Anterior cingulate cortex (tissue), 58 donors: ENCODE measurements at places on chromosomes 2 and 18.

- DNase-seq, result no peak
These were observed 638.7 kb upstream of the SETBP1 start for GRCh38 chr18:44041961-44042360.

GRCh38 chr18:25672490-25672889 is 320.5 kb upstream of the ZNF521 start:
- no peak for DNase-seq

DNA sequence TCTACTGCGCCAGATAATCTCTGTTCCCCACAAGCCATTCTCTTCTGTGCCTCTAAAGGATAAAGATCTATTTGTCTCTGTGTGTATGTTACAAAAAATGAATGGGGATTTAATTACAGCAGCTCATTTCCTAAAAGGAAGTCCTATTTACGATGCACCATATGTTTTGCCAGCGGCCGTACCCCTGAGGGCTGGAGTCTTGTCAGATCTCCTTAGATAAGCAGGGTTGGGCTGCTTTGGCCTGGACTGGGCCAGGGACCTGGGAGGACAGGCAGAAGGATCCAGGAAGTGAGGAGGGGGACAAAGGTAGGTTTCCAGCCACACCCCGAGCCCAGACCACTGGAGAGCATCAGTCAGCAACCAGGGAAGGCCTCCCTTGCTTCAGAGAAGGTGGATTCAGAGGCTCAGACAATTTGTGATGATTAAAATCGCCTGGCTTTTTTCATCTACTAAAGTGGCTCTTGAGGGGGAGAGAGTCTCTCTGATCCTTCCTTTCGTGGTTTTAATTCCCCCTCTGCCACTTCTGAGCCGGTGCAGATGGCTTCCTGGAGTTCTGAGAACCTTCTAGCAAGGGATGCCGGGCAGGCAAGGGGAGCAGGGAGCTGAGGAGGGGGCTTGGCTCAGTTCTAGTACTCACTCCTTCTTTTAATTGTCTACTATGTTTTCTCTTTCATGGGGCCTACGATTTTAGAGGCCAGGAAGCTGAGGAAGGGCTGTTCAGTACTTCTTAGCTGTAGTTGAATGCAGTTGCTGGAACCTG is 42.1 kb downstream of the MYCN start:
- no peak for DNase-seq

DNA sequence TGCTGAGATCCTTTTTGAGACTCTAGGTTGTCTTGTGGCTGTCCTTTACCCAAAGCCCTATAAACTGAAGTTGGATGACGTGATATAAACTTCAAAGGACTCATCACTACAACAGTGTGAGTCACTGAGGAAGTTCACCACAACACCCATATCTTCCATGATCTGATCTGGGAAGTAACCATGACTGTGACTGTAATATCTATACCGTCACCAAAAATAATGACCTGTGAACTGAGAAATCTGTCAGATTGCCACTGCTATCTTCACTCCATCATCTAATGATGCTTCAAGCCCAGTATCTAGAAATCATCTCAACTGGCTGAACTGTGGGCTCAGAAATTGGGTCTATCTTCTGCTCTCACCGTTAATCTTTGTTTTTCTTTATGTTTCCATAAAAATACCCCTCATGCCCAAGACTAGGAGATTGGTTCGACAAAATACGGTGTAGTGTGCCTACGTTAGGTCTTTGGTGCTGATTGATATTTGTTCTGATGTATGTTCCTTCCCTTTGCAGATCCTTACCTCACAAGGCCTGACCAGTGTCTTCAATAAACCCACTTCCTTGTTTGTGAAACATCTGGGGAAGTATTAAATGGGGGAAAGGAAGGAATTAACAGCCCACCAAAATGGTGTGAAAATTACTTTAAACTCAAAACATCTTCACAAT is 78.2 kb downstream of the MYL12B start:
- DNase-seq, result no peak

GRCh38 chr2:233426619-233427342 is 72.5 kb downstream of the DGKD start:
- no peak for DNase-seq

DNA sequence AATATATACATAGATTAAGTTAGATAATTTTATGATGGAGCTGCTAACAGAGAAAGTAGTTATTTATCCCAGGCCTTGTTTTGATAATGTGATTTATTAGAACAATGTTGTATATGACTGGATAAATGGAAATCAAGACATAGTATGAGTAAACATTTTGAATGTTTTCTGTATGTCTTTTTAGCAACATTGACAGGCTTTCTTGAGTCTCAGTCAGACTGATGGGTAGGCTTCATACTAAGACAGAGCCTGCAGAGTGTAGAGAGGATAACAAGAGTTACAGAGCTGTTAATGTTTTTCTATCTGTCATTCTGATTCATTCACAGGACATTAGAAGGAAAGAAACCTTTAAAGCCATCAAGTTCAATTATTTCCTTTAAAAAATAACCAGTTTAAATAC is 478.5 kb downstream of the LRP1B start:
- no peak for DNase-seq

- DNase-seq, result no peak
These were observed 254.2 kb downstream of the KCNS3 start for GRCh38 chr2:18132697-18133096.

- DNase-seq, result no peak
These were observed 44.1 kb upstream of the IGFBP2 start for GRCh38 chr2:216588861-216589710.

DNA sequence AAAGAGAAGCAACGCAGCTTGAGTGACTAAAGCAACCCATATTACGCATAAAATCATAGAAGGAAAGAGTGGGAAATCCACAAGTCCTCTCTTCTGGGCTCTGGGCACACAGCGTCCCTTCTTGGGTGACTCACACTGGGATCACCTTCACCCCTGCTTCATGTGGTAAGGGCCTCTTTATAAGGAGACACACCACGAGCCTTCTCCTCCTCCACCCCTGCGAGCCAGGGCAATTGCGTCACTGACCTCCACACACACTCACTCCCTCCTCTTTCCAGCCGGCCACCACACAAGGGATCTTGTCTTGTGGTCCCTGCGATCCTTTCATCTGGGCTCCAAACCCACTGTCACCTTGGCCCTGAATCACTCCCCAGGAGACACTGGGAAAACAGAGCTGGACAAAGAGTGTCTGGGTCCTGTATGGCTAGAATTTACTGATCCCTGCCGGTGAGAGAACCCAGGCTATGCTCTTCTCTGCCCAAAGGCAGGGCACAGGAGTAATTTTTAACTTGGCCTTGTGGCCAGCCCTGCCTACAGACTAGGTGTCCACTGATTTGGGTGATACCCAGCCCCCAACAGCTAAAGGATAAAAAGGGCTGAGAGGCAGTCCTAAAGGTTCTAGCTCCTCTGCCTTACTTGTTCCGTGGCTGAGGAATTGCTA is 35.3 kb downstream of the NHEJ1 start:
- DNase-seq, result no peak

- DNase-seq, result no peak
These were observed 99.5 kb downstream of the RAB3GAP1 start for GRCh38 chr2:135151615-135152014.

GRCh38 chr18:27030421-27030820 is 154.7 kb downstream of the CHST9 start:
- no peak for DNase-seq

DNA sequence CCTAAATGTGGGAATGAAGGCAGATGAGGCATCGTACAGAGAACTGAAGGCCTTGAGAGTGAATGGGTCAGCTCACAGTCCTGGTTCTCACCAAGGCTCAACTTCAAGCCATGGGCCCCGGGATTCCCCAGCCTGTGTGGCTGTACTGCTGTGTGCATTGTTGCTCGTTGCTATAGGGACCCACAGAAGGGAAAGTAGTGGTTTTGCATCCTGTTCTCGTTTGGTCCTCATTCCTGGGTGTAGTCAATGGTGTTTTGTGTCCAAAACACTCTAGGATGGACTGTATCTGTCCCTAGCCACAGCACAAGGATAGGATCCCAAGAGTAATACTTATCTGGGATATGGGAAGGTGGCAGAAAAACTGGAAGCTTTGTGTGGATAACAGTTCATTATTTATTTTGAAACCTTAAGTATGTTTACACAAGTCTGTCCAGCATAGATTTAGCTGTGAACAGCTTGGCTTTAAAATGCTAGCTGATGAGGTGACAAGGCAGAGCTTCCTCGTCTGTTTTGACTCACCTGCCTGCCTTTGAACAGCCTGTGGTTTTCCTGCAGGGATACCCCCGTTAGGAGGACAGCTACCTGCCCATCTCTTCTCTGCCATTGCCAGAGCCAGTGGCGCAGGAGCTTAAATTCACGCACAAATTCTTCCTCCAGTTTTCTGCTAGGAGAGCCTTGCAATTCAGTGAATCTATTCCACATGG is 85.0 kb downstream of the WDSUB1 start:
- no peak for DNase-seq

GRCh38 chr2:232659359-232659758 is 26.0 kb downstream of the EFHD1 start:
- no peak for DNase-seq

DNA sequence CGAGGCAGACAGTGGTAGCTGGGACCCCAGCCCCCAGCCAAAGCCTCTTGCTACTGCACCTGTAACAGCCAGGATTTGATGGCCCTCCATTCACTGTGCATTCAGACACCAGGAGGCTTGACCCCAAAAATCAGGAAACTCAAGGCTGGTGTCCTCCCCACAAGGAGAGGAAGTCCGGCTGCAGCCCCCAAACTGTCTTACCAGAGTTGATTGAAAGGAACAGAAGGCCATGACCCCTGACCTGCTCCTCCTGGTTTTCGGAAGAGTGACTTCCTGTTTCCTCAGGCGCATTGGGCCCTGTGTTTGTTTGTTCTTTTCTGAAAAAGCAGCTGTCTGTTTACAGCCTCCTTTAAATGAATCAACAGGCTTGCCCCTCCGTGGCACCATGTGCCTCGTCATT is 111.6 kb downstream of the RNF144A start:
- DNase-seq, result no peak

DNA sequence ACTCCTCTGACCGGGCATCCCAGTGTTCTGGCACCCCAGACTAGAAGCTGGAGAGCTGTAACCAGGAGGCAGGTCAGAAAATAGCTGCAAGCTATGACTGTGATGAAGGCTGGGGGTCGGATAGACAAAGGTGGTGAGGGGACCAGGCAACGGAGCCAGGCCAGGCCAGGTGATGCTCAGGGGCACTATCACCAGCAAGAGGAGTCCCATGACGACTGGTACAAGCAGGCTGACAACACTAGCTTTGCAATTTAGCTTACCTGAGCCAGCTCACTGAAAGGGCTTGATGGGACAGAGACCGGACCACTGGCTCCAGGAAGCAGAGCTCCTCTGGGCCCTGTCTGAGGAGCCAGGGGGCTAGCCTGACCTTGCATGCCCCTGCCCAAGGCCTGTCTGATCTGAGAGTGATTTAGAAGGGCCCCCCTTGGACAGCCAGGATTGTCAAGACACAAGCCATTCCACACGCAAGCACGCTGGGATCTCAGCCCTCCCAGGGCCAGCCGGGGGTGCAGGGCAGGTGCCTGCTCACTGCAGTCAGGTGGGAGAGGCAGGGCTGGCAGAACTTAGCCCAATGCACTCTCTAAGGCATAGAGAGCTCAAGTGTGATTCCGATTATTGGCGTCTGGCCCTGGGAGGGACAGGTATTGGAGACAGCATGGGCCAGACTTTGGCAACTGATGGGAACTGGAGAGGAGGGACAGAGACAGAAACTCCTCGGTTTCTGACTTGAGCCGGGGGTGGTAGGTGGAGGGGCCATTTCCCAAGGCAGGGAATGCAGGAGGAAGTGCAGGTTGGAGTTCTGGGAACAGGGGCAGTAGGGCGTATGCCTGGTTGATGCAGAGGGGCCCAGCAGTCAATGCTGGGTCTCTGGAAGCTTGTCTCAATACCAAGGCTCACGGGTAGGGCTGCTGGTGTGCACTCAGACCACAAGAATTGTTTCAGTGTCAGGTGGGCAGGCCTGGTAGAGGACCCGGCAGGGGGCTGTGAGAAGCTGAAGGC is 47.7 kb downstream of the MYO7B start:
- DNase-seq, result no peak

GRCh38 chr2:173903601-173904394 is 61.4 kb downstream of the SP3 start:
- no peak for DNase-seq
